ENCODE measurements at places on chromosomes 5 and 9.

- DNase-seq, result no peak
These were observed 162.4 kb upstream of the ZNF608 start for GRCh38 chr5:124908581-124909451.

- no peak for DNase-seq
These were observed 12.1 kb downstream of the PROP1 start for GRCh38 chr5:177983763-177984583.

DNA sequence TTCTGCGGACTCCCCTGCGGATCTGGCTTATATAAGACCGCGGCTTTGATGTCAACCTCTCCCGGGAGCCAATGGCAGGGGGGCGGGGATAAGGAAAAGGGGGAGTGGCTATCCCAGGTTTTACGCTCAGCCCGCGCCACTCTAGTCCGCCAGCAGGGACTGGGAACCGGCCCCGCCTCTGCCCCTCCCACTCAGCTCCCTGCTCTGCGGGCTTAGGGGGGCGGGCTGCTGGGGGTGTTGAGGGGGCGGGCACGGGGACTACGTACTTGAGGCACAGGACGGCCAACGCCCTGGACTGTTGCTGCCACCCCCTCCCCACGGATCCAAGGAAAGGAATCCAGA, at the start of gene HAND1:
Gene HAND1 (minus strand): TSS at position 4 of the 342 bp plus-strand sequence. CDS start 219 bp downstream, outside the sequence.
- no peak for DNase-seq

- no peak for DNase-seq
These were observed 652.6 kb upstream of the WWC1 start for GRCh38 chr5:167638816-167639215.

DNA sequence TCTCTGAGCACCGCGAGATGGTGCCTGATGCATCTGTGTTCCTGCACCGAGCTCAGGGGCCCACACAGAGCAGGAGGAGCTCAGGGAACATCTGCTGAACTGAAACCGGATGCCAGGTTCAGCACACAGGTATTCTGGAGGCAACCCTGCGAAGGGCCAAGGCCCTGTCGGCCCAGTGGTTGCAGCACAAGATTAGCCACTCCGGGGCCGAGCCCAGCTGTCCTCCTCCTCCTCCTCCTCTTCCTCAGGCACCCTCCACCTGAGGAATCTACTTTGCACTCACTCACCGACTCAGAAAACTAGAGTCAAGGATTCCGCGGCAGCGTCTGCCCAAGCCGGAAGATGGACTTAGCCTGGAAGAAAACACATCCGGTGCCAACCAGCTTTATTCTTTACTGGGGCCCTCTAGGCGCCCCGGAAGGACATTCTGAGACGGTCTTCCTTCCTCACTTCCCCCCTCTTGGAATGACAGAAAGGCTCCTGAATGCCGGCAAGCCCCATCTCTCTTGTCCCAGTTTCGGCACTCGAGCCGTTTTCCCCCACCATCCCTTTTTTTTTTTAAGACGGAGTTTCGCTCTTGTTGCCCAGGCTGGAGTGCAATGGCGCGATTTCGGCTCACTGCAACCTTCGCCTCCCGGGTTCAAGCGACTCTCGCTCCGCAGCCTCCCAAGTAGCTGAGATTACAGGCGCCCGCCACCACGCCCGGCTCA, at the start of gene ZBTB6:
Gene ZBTB6 (minus strand): TSS at position 360 of the 710 bp plus-strand sequence. CDS start 1,251 bp downstream, outside the sequence.
- DNase-seq, result peak; percentile 86

- DNase-seq, result no peak
These were observed 10.9 kb downstream of the FAT2 start for GRCh38 chr5:151580239-151580638.

DNA sequence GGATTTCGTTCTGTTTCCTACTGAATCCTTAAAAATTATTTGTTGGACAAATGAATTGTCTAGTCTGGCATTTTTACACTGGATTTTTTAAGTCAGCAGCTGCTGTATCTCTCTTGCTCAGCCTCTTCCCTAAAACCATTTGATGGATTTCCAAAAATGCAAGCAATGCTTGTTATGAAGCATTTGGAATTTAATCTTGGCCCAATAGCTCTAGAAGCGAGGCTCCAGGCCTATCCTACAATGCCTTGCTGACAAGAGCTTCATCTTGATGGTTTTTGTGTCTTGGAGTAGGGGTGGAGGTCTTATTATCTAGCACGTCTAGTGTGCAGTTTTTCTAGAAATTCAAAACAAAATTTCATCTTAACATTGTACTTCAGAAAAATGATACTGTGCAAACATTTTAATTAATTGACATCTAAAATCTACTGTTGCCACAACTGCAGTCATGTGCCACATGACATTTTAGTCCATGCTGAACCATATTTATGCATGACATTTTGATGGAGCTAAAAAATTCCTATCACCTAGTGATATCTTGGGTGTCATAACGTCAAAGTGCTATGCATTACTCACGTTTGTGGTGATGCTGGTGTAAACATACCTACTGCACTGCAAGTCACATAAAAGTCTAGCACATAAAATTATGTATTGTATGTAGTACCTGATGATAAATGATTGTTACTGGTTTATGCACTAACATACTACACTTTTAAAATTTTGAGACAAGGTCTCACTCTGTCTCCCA, 5.9 kb upstream of the RAD23B start:
- no peak for DNase-seq

- no peak for DNase-seq
These were observed 7.3 kb downstream of the CSF1R start for GRCh38 chr5:150078802-150079689.

DNA sequence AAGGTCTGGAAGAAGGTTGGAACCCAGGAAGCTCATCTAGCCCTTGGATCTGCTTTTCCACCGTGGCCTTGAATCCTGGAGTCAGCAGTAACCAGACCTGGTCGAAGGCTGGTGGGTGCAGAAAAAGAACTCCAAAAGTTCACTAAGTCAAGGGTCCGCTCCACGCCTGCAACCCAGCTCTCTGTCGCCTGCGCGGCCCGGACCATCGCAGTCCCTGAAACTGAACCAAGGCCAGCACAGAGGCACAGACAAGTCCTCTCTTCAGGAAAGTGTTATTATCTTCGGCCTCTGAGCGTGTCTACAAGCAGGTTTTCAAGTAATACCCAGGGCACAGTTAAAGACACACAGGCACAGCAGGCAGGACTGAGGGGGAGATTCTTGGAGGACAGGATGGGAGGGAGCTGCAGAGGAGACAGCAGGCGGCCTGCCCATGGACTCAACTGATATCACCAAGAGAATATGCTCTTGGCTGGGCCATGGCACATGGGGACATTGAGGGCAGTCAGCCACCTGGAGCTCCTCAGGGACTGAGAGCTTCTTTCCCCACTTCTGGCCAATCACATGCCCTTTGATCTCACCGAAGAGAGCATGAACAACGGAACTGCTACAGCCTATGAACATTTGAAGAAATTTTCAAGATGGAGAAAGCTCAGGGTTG, 45.8 kb upstream of the SEMA4D start:
- DNase-seq, result no peak

DNA sequence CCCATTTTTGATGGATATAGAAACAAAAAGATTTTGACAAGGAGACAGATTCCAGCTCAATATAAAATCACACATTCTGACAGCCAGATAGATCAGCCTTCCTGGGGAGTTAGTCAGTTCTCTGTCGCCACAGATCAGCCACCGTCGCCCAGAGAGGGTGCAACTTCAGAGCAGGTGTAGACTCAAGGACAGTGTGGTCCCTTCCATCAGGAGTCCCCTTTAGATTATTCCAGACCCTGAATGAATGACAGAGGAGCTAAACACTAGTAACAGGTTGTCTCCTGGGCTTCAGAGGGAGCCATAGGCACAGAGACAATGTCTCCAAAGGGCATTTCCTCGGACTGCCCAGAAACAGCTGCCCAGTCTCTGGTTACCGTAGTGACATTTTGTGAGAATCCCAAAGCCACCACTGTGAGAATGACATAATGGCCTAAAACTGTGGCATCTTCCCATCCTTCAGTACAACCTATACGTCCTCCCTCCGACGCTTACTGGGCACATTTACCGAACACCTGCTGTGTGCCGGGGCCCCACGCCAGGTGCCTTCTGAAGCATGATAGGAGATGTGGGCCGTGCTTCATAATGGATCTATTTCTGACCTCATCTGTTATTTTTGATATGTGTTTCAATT, 47.4 kb upstream of the SLC2A8 start:
- no peak for DNase-seq

DNA sequence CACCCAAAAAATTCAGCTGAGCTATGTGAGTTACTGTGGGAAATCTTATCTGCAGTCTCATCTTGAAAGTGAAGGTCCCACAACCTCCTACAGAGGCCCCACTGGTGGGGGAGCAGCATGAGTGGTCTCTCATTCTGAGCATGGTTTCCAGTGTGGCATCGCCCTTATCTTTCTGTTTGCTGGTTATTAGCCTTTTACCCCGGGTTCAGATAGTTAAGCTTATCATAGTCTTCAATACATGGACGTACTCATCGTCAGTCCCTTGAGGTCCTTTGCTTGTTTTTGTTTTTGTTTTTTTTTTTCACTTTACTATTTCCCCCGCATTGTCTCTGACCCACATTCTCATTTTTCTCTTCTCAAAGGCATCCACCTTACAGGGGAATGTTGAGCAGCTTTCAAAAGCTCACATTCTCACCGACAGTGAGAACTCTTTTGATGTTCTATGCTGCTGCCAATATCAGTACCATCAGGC, 7.7 kb upstream of the HAVCR2 start:
- DNase-seq, result peak; percentile 50

- DNase-seq, result peak; percentile 4
These were observed at the start of gene PLPPR1 for GRCh38 chr9:101028346-101029314. PLPPR1 (plus strand) TSS chr9:101028727.

DNA sequence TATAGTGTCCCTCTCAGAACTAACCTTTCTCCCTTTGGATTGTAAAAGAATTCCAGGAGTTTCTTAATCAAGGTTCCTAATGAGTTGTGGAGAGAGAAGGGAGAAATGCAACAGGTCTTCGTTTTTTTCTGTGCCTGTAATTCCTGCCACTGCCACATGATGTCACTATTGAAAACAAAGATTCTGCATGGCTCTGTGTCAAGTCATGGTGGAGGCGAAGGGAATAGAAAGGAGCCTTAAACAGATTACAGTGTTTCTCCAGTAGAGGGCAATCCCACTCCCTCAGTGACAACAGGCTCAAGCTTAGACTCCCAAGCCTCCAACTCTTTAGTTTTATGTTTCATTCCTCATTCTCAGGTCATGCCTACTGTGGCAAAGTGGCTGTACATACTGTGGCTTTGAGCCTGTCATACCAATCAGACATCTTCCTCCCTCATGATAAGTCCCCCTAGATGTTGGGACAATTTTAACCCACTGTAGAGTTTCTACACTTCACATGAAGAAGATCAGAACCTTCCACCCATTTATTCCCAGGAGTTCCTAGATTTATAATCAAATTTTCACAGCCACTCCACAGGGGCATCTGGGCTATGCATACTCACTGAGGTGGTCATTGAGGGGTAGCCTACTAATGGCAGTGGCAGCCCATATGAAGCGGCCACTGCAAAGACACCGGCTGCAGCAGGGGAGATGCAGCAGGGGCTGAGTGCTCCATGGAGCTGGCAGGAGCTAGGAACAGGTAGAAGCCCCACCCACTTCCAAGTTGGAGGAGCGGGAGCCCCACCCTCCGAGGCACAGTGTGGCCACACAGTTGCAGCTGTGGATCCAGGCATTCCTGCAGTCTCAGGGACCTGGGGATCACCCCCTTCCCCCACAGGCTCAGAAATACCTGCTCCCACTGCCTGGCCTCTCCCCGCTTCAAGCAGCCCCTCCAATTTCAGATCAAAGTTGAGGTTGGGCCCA, 97.4 kb upstream of the TRIM32 start:
- peak; percentile 43 for DNase-seq

- peak; percentile 63 for DNase-seq
These were observed 346.1 kb upstream of the PTGER4 start for GRCh38 chr5:40333459-40334241.

DNA sequence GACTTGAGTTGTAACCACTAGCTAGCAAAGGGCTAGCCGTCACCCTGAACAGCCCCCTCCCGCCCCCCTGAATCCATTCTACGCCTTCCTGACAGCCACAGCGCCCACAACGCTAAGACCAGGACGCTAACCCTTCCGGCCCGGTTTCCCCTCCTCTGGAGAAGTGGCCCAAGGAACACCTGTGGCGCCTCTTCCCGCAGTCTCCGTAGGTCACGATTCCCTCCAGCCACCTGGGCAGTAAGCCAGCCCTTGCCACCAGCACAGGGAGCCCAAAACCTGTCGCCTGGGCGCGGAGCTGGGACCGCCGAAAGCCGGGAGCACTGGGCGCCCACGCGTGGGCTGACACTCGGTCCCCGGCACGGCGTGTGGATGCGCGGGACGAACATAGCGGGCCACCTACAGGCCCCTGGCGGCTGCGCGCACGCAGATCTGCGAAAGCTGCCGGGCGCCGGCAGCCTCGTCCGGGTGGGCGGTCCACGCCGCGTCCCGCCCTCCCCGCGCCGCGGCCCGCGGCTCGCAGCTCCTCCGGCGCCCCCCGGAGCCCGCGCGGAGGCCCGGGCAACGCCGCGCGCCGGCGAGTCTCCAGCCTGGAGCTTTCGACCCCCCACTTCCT, 596 bp downstream of the IRF1 start:
- DNase-seq, result no peak

GRCh38 chr5:131998431-131999040, 12.9 kb downstream of the ACSL6 start:
- no peak for DNase-seq

- DNase-seq, result peak; percentile 29
These were observed 16.5 kb downstream of the GRXCR2 start for GRCh38 chr5:145856285-145856818.

DNA sequence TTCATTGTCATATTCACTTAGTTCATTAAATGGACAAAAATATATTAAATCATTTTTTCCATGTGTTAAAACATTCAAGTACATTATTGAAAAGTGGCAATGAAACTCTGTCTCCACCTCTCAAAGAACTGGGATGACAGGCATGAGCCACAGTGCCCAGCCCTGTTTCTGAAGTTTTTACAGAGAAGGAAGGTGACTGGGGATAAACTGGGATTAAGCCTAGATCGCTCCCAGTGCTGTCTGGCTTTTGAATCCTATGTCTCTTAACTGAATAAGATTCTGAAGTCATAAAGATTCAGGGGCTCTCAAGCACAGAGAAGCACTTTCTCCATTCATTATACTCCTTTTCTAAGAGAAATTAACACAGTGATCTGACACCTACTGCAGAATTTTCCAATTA, 88.3 kb downstream of the SLC38A9 start:
- DNase-seq, result no peak
